GM23338 (cell line): ENCODE measurements at places on chromosomes 16 and 17.

DNA sequence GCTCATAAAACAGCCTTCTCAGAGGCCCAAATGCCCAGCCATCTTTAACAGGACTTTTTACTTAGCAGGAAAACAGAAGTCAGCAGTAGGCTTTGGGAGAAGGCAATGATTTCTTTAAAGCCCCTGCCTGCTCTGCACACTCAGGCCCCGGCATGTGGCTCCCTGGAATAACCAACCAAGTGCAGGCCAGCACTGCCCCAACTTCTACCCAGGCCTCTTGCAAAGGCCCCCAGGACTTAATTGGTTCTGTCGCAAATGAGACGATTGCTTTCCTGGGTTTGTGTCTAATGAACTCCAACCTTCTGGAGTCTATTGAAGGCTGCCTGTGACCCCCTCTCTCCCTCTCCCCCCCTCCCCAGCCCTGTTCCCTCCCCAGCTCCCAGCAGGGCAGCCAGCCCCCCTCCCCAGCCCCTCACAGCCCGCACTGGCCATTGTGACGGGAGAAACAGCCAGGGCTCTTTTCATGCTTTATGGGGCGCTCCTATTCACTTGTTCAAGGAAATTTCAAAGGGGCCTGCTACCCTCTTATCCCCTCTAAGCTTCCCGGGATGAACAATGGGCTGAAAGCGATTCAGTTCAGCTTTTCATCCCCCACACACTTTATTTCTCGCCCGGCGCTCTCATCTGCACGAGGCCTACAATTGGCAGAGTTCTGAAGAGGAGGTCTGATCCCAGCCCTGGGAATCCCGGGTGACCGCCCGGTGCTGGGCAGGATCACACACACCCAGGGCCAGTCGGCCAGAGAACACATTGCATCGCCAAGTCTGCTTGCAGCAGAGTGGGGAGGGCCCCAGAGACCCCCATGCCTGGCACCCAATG, 15.5 kb downstream of the AXIN2 start:
- H3K4me3 ChIP-seq = no peak overlapping the region
- no peak for DNase-seq
- H3K4me1 ChIP-seq = peaks cover 24% of the 10 kb centered on the region
- H3K27ac ChIP-seq = no peak overlapping the region
- peaks cover 15% of the 10 kb centered on the region for H3K36me3 ChIP-seq
- no peaks in the 10 kb centered on the region for H3K27me3 ChIP-seq

GRCh38 chr16:58433569-58433951, 41.3 kb downstream of the GINS3 start:
- H3K27me3 ChIP-seq = no peaks in the 10 kb centered on the region
- no peak overlapping the region for H3K4me3 ChIP-seq
- no peak overlapping the region for H3K27ac ChIP-seq
- no peak for DNase-seq
- no peaks in the 10 kb centered on the region for H3K36me3 ChIP-seq

GRCh38 chr16:49492896-49493626, 119.5 kb downstream of the C16orf78 start:
- peaks cover 13% of the 10 kb centered on the region for H3K4me1 ChIP-seq
- H3K4me3 ChIP-seq = no peak overlapping the region
- no peaks in the 10 kb centered on the region for H3K36me3 ChIP-seq
- DNase-seq = peak; percentile 14

DNA sequence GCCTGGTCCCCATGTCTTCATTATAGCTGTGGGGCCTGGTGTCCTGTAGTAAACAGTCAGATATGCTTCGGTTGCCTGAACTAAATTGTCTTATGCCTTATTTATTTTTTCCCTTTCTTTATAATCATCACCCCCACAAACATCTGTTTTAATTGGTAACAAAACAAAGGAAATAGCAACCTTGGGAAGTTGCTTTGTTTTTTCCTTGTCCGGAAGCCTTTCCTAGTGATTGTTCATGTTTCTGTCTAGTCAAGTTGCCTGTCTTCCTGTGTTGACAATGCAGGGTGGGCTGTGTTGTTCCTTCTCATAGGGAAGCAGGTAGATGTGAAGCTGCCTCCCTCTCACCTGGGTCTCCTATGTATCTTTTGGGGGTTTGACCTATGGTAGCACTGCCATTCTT, 16.7 kb downstream of the PGS1 start:
- no peak overlapping the region for H3K4me3 ChIP-seq
- H3K27me3 ChIP-seq = no peaks in the 10 kb centered on the region
- DNase-seq = no peak
- H3K4me1 ChIP-seq = no peaks in the 10 kb centered on the region

- H3K36me3 ChIP-seq = no peaks in the 10 kb centered on the region; the same call in 1 of the 2 replicates
- H3K27me3 ChIP-seq = peaks cover 64% of the 10 kb centered on the region
- H3K4me3 ChIP-seq = peak overlapping the region; percentile 92
Measured at GRCh38 chr17:42675348-42675964, 1.3 kb downstream of the PLEKHH3 start.

DNA sequence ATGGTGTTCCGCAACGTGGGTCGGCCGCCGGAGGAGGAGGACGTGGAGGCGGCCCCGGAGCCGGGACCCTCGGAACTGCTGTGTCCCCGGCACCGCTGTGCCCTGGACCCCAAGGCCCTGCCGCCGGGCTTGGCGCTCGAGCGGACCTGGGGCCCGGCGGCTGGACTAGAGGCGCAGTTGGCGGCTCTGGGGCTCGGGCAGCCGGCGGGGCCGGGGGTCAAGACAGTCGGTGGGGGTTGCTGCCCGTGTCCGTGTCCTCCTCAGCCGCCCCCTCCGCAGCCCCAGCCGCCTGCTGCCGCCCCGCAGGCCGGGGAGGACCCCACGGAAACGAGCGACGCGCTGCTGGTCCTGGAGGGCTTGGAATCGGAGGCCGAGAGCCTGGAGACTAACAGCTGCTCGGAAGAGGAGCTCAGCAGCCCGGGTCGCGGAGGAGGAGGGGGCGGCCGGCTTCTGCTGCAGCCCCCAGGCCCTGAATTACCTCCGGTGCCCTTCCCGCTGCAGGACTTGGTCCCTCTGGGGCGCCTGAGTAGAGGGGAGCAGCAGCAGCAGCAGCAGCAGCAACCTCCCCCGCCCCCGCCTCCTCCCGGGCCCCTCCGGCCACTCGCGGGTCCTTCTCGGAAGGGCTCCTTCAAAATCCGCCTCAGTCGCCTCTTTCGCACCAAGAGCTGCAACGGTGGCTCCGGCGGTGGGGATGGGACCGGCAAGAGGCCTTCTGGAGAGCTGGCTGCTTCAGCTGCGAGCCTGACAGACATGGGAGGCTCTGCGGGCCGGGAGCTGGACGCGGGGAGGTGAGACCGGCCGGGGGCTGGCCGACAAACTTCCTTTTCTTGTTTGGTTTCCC, 821 bp downstream of the SOCS7 start:
- H3K27ac ChIP-seq = no peak overlapping the region
- peak; percentile 69 for DNase-seq
- H3K4me3 ChIP-seq = peak overlapping the region; percentile 89
- H3K36me3 ChIP-seq = no peaks in the 10 kb centered on the region
- H3K27me3 ChIP-seq = peaks cover 5% of the 10 kb centered on the region; the same call in 1 of the 2 replicates

DNA sequence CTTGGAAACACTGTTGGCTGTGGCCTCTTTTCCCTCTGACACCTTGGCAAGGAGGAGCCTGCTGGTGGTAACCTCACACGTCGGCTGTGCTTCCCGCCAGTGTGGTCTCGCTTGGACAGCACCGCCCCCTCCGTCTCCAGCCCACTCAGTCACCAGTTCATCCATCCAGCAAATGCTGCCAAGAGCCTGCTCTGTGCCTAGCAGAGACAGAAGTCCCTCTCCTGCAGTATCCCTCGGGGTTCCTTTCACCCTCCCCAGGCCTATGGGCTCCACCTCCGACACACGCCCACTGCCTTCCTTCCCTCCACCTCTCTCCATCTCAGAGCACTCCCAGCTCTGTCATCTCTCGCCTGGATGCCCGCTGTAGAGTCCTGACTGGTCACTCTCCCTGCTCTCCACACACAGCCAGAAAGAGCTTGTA, 12.3 kb downstream of the CACNG4 start:
- no peak overlapping the region for H3K27ac ChIP-seq
- H3K36me3 ChIP-seq = no peaks in the 10 kb centered on the region
- no peak for DNase-seq
- no peak overlapping the region for H3K4me3 ChIP-seq

DNA sequence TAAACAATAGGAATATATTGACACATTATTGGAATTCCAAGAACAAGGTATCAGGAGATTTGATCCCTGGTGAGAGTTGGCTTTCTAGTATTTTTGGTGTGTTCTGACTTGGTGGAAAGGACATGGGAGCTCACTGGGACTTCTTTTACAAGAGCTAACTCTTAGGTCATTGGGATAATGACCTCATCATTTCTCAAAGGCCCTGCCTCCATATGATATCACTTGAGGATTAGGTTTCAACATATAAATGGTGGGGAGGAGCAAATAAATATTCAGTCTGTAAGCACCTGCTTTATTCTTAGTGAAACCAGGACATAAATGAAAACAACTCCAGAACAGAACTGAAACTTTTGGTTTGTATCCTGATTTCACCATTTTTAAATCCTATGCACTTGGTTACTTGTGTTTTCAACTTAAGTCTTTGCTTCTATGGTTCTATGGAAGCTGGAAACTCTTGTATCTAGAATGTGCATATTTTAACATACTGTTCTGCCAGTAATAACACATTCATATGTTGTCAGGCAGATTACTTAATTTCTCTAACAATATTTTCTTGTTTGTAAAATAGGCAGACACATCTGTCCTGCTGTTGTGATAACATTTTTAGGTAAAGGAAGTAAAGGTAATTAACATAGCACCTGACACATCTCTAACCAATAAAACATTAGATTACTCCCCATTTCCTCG, 1527.7 kb upstream of the CDH8 start:
- no peak for DNase-seq
- H3K27me3 ChIP-seq = no peaks in the 10 kb centered on the region
- H3K4me3 ChIP-seq = no peak overlapping the region
- H3K36me3 ChIP-seq = 0 out of 2 replicates have a peak, but pooled peaks cover 4% of the 10 kb centered on the region
- no peaks in the 10 kb centered on the region for H3K4me1 ChIP-seq

DNA sequence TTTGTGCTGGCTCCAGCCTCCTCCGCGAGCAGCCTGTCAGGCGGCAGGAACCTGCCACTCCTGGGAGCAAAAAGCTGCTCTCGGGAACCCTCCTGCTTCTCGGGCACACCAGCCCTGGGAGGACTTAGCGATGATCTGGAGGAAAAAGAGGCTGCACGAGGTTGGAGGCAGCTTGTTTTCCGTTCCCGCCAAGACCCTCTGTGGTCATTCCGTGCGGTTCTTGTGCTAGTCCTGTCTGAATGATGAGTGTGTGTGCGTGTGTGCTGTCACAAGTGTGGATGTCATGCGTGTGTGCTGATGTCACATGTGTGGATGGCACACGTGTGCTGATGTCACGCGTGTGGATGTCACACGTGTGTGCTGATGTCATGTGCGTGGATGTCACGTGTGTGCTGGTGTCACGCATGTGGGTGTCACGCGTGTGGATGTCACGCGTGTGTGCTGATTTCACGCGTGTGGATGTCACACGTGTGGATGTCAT, 150.0 kb downstream of the NPIPB11 start:
- H3K36me3 ChIP-seq = no peaks in the 10 kb centered on the region
- no peaks in the 10 kb centered on the region for H3K27me3 ChIP-seq
- H3K27ac ChIP-seq = no peak overlapping the region
- no peak overlapping the region for H3K4me3 ChIP-seq
- DNase-seq = peak; percentile 37

DNA sequence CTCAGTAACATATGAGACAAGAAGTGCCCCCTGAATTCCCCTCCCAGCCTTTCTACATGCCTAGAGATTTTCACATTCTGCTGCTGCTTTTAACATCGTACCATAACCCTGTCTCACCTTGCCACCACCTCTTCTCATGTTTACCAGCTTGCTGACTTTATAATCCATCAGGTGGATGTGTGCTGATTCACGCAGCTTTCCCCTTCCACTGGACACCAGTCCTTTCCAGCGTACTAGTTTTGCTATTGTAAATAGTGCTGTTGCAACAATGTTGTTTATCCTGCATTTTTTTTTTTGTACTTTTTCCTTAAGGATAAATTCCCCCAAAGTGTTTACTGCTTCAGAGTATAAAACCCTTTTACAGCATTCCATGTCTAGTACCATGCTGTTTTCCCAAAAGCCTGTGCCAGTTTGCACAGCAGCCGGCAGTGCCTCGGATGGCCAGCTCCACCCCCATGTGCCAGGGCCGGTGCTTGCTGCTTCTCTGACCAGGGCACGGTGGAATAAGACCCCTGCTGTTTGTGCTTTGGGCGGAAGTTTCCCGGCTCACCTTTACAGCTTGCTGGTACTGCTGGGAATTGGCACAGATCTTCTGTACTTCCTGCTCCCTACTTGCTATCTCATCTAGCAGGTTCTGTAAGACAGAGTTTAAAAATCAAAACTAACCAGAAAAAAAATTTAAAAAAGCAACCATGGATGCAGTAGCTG, 41.3 kb downstream of the UBN1 start:
- peak overlapping the region; percentile 32; the same call in 1 of the 2 replicates for H3K27ac ChIP-seq
- no peak for DNase-seq
- no peak overlapping the region for H3K4me3 ChIP-seq
- no peaks in the 10 kb centered on the region for H3K27me3 ChIP-seq
- no peaks in the 10 kb centered on the region for H3K4me1 ChIP-seq
- H3K36me3 ChIP-seq = peaks cover 25% of the 10 kb centered on the region

GRCh38 chr16:643050-643368, 1.4 kb downstream of the MCRIP2 start:
- H3K27ac ChIP-seq = no peak overlapping the region
- H3K27me3 ChIP-seq = no peaks in the 10 kb centered on the region
- H3K36me3 ChIP-seq = no peaks in the 10 kb centered on the region

GRCh38 chr16:48133455-48134211, 22.2 kb downstream of the ABCC12 start:
- no peak overlapping the region for H3K27ac ChIP-seq
- no peaks in the 10 kb centered on the region for H3K36me3 ChIP-seq
- DNase-seq = no peak
- H3K27me3 ChIP-seq = no peaks in the 10 kb centered on the region
- no peak overlapping the region for H3K4me3 ChIP-seq

DNA sequence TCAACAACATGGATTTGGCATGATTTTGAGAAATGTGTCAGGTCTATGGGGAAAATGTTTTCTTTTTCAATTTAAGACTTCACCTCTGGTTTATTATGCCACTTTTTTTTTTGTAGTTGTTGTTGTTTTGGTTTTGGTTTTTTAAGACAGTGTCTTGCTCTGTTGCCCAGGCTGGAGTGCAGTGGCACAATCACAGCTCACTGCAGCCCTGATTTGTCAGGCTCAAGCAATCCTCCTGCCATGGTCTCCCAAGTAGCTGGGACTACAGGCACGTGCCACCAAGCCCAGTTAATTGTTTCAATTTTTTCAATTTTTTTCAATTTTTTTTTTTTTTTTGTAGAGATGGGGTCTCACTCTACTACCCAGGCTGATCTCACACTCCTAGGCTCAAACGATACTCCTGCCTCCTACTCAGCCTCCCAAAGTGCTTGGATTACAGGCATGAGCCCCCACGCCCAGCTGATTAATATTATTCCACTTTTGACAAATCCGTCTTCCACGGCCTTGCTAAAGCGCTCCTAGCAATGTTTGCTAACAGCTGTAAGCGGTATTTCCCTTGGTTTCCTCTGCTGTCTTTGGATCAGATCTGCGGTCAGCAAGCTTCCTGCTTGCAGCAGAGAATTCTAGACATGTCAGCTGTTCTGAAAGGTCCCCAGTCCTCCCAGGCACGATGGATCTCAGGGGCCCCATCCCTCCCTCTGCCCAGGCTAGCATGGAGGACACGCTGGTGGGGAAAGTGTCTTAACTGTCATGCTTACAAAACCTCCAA, 7.0 kb upstream of the MILR1 start:
- H3K27me3 ChIP-seq = no peaks in the 10 kb centered on the region
- H3K4me1 ChIP-seq = no peaks in the 10 kb centered on the region
- peaks cover 3% of the 10 kb centered on the region; the same call in 1 of the 2 replicates for H3K36me3 ChIP-seq
- no peak overlapping the region for H3K4me3 ChIP-seq
- no peak overlapping the region for H3K27ac ChIP-seq

GRCh38 chr16:70476272-70477020, 22.1 kb downstream of the FCSK start:
- no peaks in the 10 kb centered on the region for H3K27me3 ChIP-seq
- H3K4me1 ChIP-seq = no peaks in the 10 kb centered on the region
- H3K27ac ChIP-seq = no peak overlapping the region; the same call in 1 of the 2 replicates
- no peak for DNase-seq
- no peak overlapping the region for H3K4me3 ChIP-seq
- no peaks in the 10 kb centered on the region for H3K36me3 ChIP-seq
